ENCODE measurements at places on chromosomes 6 and 20.

DNA sequence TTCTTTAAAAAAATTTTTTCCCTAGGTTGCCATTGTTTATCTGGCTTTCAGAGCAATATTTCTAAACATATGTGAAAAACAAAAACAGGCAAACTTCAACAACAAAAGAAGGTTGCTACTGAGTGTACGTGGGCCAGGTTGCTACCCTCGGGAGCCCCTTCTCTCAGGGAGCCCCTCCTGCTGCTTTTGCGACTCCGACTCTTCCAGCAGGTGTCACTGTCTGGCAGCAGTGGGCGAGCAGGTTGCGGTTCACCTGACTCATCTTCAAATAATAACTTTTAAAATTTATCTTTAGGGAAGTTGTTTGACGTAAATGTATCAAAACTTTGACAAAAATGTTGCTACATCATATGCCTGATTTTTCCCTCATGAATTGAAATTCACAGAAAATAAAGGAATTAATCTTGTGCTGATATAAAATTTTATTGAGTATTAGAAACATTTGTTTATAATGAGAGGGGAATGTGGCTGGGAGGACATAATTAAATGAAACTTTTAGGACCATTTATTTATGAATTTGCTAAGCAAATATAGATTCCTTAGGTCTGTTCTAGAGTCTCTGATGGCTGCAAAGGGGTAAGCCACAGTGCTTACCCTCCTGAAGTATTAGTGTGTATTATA lies 138.8 kb downstream of the HIVEP1 start:
- DNase-seq, result peak; percentile 44

- DNase-seq, result peak; percentile 56
Measured at GRCh38 chr20:23022849-23023248, 12.3 kb upstream of the SSTR4 start.

- DNase-seq, result peak; percentile 99
Measured at GRCh38 chr6:133551847-133552341, 310.7 kb downstream of the EYA4 start.

DNA sequence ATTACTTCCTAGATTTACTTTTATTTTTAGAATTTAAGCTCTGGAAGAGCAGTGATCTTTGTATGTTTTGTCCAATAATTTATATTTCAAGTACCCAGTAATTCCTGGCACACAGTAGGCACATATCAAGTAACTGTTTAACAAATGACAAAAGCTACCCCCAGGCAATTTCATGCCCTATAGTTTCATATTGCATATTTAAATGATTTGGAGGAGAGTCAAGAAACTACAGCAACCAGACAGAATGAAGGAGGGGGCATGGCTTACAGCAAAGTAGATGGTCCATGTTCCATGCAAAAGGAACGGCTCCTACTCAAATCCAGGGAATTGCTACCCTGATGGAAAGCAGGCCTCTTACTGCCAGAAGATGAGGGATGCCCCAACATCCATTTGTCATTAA lies 113.5 kb downstream of the ARHGAP18 start:
- DNase-seq, result no peak

- DNase-seq, result no peak
Measured at GRCh38 chr6:169005166-169005565, 248.5 kb downstream of the THBS2 start.

GRCh38 chr6:168791917-168792316 lies 350.9 kb downstream of the SMOC2 start:
- no peak for DNase-seq

- peak; percentile 13 for DNase-seq
Measured at GRCh38 chr6:48183811-48184605, 73.0 kb upstream of the PTCHD4 start.

GRCh38 chr6:124881898-124882578 lies 80.2 kb upstream of the RNF217 start:
- peak; percentile 74 for DNase-seq

- DNase-seq, result no peak
Measured at GRCh38 chr6:133955582-133956415, 2.8 kb downstream of the TBPL1 start.

GRCh38 chr6:91669154-91669870 lies 1082.4 kb upstream of the MAP3K7 start:
- DNase-seq, result no peak

DNA sequence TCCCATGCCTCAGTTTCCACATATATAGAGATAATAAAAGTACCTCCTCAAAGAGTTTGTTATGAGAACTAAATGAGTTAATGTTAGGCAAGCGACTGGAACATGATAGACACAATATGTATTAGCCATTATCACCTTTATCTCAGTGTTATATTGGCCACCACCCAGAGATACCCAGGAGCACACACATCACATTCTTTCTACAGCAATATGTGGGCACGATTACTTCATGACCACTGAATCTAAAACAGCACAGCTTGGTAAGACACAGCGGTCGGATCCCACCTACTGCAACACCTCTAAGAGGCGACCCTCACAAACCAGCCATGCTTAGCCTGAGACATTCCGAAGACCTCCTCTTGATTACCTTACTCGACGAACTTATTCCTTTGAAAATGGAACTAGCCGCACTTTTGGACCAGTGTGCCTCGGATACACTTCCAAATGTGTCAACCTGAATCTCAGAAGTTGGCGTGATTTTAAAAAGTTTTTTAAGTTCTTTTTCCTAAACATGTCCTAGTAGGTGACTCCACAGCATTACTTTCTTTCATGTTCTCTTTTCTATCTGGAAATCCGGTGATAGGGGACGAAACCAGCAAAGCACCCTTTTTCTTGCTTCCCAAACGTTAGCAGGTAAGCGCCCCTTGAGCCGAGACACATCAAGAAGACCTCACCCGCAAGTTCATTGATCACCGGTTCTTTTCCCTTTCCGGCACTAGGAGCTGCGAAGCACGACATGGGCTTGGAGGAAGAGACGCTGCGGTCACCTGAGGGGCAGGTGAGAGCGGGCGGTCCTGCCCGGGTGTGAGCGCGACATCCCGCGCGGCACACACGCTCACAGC lies 923 bp downstream of the GMDS start:
- DNase-seq, result no peak

DNA sequence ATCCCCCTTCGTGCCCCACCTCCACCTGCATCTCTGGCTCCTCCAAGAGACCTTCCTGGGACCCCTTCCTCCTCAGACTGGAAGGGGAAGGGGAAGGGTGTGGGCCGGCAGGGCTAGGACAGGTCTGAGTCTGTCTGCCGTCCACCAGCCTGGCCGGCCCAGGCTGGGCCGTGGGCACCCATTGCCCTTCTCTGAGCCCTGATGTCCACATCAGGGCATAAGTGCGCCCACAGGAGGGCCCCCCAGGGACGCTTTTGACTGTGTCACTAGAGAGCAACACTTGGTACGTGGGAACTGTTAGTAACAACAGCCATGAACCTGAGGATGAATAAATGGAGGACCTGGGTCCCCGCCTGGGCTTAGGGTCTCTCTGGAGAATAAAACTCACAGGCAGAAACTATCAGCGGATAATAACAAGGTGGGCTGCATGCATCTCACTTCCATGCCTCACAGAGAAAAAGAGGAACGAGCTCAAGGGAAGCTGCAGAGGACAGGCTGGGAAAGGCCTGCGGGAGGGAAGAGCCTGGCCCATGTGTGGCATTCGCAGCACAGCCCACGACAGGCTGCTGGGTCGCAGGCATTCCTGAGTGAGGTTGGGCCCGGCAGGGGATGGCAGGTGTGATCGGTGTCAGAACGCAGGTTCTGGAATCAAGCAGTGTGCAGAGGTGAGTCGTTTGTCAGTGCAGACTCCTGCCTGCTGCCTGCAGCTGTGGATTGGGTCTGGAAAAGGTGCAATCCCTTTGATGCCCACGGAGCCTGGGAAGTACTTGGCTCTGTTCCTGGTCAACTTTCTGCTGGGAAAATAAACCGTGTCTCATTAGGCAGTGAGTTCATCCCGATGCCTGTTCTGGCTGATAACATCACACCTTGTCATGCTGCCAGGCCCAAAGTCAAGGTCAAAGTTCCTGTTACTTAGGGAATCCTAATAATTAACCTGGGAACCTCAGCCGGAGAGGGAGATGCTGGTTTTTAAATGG lies 60.9 kb downstream of the BCAS4 start:
- no peak for DNase-seq

- DNase-seq, result peak; percentile 60
Measured at GRCh38 chr20:58359441-58359840, 29.6 kb upstream of the VAPB start.

GRCh38 chr6:135149376-135149775 lies 31.7 kb upstream of the MYB start:
- DNase-seq, result no peak

- no peak for DNase-seq
Measured at GRCh38 chr20:50930139-50930975, 880 bp downstream of the ADNP start.

- no peak for DNase-seq
Measured at GRCh38 chr20:44615876-44616603, 33.7 kb downstream of the PKIG start.

DNA sequence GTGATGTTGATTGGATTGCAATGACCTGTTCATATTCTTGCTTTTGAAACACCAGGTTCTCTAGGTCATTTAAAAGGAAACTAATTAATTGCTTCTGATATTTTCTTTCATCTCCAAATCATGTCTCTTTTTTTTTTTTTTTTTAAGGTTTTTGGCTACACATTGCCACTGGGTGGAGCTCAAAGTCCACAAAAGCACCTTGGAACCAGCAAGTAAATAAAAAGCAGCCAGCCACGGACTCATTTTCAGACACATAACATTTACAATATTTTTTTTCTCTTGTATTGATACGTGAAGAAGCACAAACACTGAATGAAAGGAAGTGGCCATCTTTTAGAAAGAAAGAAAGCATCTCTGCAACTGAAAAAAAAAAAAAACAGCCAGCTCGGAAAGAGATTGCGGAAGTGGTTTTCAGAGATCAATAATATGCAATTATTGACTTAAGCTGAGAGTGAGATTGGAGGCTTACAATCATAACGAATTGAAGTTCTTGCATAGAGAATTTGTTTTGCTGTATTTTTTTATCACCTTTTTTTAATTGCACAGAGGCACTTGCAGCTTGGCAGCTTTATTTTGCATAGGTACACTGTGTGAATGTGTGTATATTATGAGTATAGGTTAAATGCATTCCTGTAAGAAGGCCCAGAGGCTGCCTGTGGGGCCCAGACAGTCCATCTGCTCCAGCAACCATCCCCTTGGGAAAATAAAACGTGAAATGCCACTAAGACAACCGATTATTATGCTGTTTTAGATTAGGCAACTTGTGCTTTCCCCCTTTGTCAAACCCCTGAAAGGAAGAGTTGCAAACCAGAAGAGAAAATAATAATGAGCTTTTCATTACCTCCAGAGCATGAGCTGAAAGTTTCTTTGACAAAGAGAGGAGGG lies 28.2 kb downstream of the CGA start:
- DNase-seq, result peak; percentile 84

DNA sequence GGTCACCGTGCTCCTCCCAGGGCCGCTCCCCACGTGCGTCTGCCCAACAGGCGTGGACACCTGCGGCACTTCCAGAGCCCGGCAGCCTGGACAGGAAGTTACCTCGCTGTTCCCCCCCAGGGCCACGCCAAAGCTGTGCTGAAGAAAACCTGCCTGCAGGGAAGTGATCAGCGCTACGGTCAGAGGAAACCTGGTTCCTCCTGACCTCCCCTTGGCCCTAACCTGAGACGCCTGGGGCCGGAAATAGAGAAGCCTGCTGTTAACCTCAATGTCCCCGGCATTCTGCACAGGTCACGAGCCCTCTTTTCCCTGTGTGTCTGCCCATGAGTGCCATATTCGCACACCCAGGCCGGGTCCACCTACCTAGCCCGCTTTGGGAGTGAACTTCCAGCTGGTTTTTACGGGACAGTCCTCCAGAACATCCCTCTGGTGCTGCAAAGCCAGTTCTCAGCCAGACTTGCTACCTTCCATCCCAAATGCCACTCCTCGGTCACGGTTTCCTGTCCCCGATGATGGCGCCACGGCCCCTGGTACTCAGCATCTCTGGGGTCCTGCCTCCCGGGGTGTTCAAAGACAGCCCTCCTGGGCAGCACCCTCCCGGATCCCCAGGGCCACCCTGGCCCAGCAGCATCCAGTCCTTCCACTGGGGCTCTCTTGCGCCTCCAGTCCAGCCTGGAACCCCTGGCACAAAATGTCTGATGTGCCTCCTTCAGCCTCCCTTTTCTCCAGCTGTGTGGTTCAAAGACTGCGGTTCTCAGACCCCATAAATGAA lies 12.0 kb upstream of the IRF4 start:
- DNase-seq, result no peak

- DNase-seq, result no peak
Measured at GRCh38 chr20:55935448-55936208, 69.7 kb downstream of the CBLN4 start.

GRCh38 chr6:33903579-33903978 lies 99.8 kb upstream of the MLN start:
- DNase-seq, result no peak

GRCh38 chr20:38162878-38163875 lies 1.9 kb downstream of the TGM2 start:
- no peak for DNase-seq

DNA sequence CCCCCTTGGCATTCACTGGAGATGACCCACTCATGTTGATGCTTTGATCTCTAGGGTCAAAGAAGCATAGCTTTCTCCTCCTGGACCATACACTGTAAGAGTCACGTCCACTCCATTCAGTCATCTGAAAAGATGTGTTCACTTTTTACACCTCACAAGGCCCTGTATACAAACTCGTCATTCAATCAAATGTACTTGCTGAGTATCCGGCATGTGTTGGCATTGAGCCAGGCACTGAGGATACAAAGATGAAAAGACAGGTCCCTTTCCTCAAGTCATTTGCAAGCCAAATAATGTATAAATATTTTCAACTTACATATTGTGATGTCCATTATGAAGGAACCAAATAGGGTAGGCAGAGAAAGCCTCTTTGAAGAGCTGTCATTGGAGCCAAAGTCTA lies 32.6 kb upstream of the CSNK2A1 start:
- no peak for DNase-seq

- DNase-seq, result peak; percentile 83
Measured at GRCh38 chr6:16764188-16764950, 3.1 kb upstream of the ATXN1 start.

Measured in choroid plexus epithelial cell (primary cell).